ENCODE measurements at places on chromosomes 5 and 9.

DNA sequence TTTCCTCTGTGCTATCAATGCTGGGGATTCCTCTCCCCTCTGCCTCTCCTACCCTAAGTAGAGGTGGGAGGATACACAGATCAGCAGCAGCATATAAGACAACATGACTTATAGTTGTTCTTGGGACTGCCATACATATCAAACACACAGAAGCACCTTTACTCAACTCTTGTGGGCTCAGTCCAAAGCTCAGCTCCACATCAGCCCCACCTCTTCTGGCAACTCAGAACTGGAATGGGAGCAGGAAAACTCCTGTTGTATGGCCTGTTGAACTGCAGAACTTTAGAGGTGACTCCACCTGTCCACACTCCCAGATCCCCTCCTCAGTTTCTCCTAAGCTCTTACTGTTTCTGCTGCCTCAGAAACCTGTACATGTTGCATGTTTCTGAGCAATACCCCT is 127.8 kb downstream of the SV2C start:
- no peak for DNase-seq

GRCh38 chr5:170357955-170358444 is 31.2 kb downstream of the KCNMB1 start:
- no peak for DNase-seq

- DNase-seq: no peak
Measured at GRCh38 chr9:133467101-133467500, 7.3 kb downstream of the CACFD1 start.

DNA sequence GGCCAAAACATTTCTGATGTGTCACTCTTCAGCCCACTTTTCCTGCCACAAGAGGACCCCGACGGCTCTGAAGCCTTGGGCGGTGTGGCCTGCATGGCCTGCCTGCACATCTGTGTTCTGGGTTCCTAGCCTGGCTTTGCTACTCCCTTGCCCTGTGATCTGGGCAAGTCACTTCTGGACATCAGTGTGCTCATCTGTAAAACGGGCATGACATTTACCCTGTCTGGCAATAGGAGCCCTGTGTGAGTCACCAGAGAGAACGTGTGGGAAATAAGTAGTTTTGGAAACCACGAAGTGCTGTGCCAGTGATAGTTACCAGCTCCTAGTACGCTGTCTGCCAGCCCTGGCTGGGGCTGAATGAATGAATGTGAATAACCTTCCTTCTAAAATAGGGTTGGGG is 90.8 kb downstream of the MACROH2A1 start:
- no peak for DNase-seq

- no peak for DNase-seq
Measured at GRCh38 chr9:116189683-116190082, 36.1 kb downstream of the PAPPA start.

GRCh38 chr5:180399401-180400215 is 46.5 kb upstream of the GFPT2 start:
- DNase-seq: no peak

DNA sequence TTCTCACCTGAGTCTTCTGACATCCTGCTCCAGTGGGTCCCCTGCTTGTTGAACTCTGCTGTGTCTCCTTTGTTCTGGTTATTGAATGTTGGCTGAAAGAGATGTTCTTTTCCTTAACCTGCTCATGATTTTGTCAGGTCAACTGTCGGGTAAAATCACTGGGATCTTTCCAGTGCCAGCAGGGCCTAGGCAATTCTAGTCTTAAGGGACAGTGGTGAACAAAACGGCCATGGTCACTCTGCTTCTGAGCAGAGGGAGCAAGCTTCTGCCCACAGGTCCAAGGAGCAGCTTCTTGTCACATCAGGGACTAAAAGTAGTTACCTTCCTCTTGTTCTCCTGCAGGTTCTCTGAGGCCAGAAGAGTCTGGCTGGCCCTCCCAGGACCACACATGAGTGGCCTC is 65.6 kb downstream of the SEC61B start:
- DNase-seq: no peak

DNA sequence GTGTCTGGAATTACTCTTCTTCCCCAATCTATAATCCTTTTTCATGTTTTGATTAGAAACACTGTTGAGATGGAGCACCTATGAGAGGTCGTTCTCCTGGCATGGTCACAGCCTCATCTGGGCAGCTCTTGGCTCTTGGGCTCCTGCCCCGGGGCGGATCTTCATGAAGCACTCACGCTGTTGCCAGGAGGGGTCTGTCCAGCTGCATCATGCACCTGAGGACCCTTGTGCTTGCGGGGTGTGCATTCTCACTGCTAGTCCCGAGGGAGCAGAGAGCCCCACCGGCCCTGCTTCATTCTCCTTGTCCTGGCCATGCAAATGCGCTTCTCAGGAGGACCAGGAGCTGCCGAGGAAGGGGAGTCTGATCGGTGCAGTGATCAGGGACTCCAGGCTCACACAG is 117.6 kb upstream of the S1PR3 start:
- DNase-seq: no peak

DNA sequence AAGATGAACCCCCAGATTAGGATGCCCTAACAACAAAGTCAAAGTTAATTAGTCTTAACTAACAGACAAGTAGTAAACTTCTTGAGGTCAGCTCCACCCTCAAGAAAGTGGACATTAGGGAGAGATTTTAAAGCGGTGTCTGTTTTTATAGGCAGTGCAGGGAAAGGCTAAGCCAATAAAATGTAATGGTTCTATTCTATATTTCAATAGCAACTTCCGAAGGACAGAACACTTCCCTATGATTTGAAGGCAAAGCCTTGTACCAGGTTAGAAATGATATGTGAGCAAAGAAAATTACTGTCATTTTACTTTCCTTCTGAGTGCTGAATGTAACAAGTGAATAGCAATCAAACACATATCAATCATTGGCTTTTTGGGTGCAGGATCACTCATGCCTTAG is 455.2 kb downstream of the ISL1 start:
- no peak for DNase-seq

GRCh38 chr9:74407166-74407565 is 90.0 kb upstream of the RORB start:
- no peak for DNase-seq

- no peak for DNase-seq
Measured at GRCh38 chr5:150347003-150347402, 10.5 kb upstream of the TCOF1 start.

GRCh38 chr9:14240537-14240936 is 73.4 kb downstream of the NFIB start:
- no peak for DNase-seq

DNA sequence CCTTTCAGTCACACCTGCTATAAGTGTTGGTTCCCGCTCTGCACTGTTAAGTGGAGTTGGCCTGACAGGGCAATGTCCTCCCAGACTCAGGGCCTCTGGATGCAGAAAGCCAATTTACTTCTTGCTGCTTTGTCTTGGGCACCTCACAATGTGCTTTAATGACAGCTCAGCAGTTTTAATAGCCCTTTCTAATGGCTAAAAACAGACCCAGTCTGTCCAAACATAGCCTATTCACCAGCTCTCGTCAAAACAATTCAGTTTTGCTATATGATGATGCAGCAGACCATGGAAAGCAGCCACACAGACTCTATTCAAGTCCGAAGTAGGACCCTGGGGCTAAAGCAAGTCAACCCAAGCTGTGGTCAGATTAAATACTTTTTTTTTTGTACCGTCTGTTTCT is 529.1 kb upstream of the SEMA6A start:
- DNase-seq: no peak

GRCh38 chr9:137156567-137157375 is 13.1 kb downstream of the LRRC26 start:
- peak; percentile 55 for DNase-seq

DNA sequence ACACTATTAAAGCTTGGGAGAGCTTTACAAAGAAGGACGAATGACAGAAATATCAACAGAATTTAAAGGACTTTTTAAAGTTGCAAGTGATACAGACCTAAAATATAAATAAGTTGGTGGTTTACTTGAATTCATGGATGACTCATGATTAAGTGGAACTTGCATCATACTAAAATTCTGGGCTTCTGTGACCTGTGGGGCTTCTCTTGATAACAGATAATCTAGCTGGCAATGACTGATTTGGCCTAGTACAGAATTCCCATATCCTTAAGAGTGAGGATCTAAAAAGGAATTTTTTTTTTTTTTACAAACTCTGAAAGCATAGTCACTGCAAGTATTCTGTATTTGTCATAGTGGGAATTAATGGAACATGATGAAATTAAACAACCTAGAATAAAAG is 543.7 kb upstream of the SGCD start:
- no peak for DNase-seq

GRCh38 chr5:178083922-178084321 is 29.4 kb upstream of the N4BP3 start:
- DNase-seq: no peak

- no peak for DNase-seq
Measured at GRCh38 chr5:154779105-154779504, 23.9 kb downstream of the LARP1 start.

DNA sequence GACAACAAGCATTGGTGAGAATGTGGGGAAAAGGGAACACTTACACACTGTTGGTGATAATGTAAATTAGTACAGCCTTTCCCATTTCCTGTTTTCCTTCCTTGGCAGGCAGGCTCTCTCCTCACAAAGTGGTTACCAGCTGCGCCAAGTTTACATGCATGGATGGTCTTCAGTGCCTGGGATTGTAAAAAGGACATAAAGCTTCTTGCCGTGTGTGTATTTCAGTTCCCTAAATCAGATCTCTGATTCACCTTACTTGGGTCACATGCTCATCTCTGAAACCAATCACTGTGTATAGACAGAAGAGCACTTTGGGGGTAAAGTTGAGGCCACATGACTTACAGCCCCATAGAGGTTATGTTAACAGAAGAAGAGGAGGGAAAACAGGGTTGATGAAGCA is 92.8 kb downstream of the CAVIN4 start:
- DNase-seq: no peak

GRCh38 chr5:124701016-124701415 is 45.4 kb downstream of the ZNF608 start:
- DNase-seq: no peak

GRCh38 chr5:40413743-40414142 is 266.0 kb upstream of the PTGER4 start:
- DNase-seq: no peak

DNA sequence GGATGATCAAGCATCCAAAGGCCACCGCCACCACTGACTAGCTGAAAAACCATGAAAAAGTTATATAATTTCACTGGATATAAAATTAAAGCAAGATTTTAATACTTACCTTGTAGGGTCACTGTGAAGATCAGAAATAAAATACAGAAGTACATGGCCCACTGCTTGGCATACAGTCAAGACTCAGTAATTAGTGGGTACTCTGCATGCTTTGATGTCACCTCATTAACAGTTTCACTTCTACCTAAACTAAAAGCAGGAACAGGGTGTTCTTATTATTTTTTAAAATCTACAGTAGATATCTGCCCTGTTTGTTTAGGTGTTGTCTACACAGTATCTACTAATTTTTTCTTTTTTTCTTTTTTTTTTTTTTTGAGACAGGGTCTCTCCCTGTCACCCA is 66.4 kb downstream of the NFIB start:
- DNase-seq: no peak

DNA sequence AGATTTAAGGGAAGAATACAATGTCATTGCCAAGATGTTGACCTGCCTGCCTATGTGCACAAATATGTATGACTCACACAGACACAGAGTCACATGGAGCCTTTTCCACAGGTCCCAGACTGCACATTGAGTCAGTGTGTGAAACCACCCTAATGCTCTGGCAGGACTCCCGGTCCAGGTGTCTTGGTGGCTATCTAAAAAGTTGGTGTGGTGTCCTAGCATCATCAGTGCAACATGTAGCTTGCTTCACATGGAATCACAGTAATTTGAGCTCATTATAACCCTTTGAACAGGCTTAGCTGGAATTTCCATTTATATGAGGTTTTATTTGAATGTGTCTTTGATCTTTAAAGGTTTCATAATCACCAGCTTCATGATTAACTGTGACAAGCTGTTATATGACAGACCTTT is 10.7 kb downstream of the IFNA5 start:
- DNase-seq: no peak

- DNase-seq: no peak
Measured at GRCh38 chr5:95841914-95842812, 19.6 kb upstream of the GLRX start.

- no peak for DNase-seq
Measured at GRCh38 chr9:132162764-132163456, 1.1 kb downstream of the NTNG2 start.

DNA sequence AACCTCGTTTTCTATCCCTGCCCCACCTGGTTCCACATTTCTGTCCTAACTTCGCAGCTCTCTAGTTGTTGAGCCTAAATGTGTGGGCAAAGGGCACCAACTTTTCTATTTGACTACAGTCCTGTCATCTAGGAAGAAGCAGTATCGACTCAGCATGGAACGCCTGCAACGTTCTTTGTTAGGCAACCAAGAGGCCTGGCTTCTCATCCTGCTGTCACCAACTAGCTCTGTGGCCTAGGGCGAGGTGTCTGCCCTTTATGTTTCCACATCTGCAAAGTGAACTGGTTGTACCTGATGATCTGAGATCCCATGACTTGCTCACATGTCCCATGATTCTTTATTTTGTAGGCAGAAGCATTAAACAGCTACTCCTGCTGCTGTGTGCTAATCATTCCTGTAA is 248.9 kb downstream of the ADAMTSL1 start:
- no peak for DNase-seq

- DNase-seq: no peak
Measured at GRCh38 chr5:50829023-50829422, 162.6 kb downstream of the PARP8 start.

GRCh38 chr9:136207616-136208015 is 2.7 kb upstream of the LHX3 start:
- DNase-seq: no peak

DNA sequence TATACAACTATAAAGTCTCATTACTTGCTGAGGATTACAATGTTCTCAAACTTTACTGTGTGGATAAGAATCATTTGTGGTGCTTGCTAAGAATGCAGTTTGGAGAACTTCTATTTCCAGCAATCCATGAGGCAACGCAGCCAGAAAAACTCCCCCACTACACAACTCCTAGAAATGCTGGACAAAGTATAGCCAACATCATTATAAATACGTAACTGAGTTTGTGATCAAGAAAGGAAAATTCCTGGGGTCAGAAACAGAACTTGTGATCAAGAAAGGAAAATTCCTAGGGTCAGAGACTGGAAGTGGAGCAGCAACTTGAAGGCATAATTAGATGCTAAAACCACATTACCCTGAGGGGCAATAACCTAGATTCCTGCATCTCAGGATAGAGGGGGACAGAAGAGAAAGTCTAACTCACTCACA is 81.1 kb downstream of the MAT2B start:
- no peak for DNase-seq

GRCh38 chr5:89324990-89325389 is 442.0 kb upstream of the MEF2C start:
- DNase-seq: no peak

- DNase-seq: peak; percentile 32
Measured at GRCh38 chr9:94783102-94783682, 56.7 kb downstream of the AOPEP start.

GRCh38 chr5:109855056-109855455 is 165.3 kb downstream of the MAN2A1 start:
- DNase-seq: no peak

DNA sequence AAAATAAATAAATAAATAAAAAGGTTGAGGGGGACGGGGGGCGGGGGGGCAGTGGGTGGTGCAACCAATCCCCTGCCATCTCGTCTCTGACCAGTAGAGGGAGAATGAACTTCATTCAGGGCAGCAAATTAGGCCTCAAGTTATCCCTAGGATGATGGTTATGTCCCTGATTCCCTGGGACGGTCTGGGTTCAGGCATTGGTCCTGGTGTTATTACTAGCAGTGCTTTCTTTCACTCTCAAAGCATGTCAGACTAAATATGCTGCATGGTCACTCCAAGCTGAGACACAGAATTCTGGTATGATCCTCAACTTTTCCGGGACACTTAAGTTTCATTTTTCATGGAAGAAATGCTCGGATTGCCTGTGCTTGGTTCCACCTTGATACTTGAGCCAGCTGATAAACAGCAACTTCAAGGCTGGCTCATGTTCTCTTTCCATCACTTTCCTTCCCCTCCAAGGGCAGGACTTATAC is 59.4 kb downstream of the DAP start:
- DNase-seq: peak; percentile 46

Data from stimulated activated CD4-positive, alpha-beta T cell treated with anti-CD3 and anti-CD28 coated beads, Interleukin-12 subunit alpha, Interleukin-12 subunit beta, amount 100 ng/mL, for 48 hours (primary cell).